ACHN (cell line): ENCODE measurements at places on chromosomes 7 and 10.
A peak's percentile ranks its signal among the peaks of the same experiment; 100 is the strongest.

DNA sequence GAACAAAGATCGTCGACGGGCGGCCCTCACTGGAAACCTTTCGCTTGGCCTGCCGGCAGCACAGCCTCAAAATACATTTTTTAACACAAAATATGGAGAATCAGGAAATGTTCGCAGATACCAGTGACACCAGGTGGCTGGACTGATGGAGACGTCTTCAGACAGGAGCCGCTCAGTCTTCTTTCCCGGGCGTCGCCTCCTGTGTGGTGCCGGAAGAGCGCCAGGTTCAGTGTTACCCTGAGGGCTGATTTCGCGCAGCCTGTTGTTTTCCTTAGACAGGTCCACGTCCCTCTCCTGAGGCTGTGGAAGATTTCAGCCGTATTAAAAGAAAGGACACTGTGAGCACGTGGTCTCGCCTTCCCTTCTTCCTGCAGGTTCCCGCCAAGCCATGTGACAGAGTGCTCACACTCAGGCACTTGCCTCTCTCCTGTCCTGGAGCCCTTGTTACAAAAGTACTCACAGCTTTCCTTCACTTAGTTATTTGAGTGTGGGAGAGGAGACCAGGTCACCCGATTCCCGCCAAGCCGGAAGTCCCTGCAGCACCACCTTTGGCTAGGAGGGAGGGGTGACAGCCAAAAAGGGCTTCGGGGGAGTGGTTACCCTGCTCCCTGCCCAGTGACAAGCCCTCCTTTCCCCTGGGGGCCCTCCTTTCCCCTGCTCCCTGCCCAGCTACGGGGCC lies 21.7 kb upstream of the PWWP2B start:
- DNase-seq: no peak

DNA sequence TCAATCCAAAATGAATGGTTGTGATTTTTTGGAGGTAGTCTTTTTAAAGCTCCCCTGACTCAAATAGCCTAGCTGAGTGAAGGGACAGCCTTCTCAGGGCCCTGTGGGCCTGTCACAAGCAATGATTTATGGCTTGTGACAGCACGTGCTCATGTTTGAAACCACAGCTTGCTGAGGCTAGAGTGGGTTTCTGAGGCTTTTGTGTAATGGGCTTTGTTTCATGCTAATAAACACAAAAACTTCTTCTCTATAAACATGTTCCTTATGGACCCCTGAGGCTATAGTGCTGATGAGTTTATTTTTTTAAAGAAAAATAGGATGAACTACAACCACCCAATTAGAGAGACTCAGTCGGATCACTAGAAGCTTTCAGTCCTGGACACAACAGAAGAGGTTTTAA lies 36.1 kb upstream of the BET1 start:
- DNase-seq: no peak

GRCh38 chr7:82450759-82451158 lies 7.2 kb upstream of the CACNA2D1 start:
- DNase-seq: no peak

DNA sequence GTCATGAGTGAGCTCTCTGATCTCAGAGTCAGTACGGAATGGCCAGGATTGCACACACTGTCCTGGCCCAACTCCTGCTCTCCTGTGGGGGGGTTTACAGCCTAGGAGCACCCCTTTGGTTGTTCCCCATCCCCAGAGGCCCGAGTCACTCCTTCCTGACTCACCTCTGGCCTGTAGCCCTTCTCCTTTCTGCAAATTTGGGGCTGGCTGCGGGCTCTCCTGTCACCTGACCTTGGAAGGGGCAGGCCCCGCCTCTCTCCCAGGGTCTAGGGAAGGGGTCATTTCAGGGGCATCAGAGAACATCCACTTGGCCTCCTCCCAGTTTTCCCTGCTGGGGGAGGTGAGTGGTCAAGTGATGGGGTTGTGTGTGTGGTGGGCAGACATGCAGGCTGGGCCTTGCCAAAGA lies 1.7 kb downstream of the NYAP1 start:
- no peak for DNase-seq

DNA sequence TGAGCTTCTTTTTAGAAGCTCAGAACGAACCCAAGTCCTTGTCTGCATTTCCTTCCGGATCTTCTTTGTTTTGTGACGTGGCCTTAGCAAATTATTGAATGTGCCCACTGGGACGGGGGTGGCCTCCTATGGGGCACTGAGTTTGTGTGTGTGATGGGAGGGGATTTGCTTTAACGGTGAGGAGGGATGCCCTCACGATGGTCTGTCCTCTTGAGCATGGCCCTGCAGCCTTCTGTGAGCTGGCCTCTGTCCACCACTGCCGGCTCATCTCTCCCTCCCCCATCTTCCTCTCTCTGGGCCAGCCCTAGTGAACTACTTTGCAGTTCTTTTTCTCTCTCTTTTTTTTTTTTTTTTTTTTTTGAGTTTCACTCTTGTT lies 62.9 kb upstream of the MKRN1 start:
- no peak for DNase-seq

- peak; percentile 60 for DNase-seq
These were observed 433.6 kb upstream of the GALNT17 start for GRCh38 chr7:70698219-70698832.
